ENCODE measurements at places on chromosomes 6 and 20.

GRCh38 chr20:10137533-10137932 lies 81.1 kb upstream of the SNAP25 start:
- no peak for DNase-seq

DNA sequence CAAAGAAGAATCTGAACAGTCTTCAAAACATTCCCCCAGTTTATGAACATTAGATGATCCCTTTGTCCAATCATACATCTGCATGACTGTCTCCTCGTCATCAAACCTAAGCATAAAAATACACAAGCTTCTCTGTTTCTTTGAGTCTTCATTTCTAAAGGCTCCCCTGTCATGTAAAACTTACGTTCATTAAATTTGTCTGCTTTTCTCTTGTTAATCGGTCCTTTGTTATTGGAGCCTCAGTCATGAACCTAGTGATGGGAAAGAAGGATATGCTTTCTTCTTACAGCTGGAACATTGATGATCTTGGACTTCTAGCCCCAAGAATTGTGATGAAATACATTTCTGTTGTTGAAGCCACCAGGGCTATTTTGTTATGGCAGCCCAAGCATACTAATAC lies 18.0 kb upstream of the RIPOR2 start:
- DNase-seq, result no peak

GRCh38 chr6:36350681-36351571 lies 14.2 kb upstream of the BNIP5 start:
- DNase-seq, result peak; percentile 92

GRCh38 chr20:13953227-13953626 lies 37.2 kb downstream of the SEL1L2 start:
- DNase-seq, result no peak

- DNase-seq, result no peak
These were observed 12.4 kb upstream of the C20orf204 start for GRCh38 chr20:64023361-64024140.

- no peak for DNase-seq
These were observed 4.2 kb downstream of the KCNB1 start for GRCh38 chr20:49478266-49478665.

GRCh38 chr6:9543649-9544048 lies 871.2 kb downstream of the TFAP2A start:
- DNase-seq, result no peak

- DNase-seq, result no peak
These were observed 587.5 kb downstream of the RFPL4B start for GRCh38 chr6:112934433-112935327.

DNA sequence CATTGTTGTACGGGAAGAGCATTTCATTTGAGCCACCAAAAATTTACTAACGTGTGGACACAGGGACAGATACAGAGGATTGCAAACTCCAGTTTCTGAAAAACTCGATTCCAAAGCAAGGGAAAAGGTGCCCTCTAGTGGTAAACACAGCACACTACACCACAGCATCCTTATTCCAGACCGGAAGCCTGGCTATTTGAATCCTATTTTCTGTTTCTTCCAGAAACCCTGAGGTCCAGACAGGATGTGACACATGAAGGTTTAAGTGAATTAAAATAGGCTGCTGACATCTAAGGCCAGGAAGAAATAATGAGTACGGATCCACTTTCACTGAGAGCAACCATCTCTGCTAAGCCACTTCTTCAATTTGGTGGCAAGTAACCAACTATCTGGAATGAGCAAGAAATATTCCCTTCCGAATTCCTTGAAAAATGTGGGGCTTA lies 31.8 kb upstream of the GMPR start:
- peak; percentile 80 for DNase-seq

DNA sequence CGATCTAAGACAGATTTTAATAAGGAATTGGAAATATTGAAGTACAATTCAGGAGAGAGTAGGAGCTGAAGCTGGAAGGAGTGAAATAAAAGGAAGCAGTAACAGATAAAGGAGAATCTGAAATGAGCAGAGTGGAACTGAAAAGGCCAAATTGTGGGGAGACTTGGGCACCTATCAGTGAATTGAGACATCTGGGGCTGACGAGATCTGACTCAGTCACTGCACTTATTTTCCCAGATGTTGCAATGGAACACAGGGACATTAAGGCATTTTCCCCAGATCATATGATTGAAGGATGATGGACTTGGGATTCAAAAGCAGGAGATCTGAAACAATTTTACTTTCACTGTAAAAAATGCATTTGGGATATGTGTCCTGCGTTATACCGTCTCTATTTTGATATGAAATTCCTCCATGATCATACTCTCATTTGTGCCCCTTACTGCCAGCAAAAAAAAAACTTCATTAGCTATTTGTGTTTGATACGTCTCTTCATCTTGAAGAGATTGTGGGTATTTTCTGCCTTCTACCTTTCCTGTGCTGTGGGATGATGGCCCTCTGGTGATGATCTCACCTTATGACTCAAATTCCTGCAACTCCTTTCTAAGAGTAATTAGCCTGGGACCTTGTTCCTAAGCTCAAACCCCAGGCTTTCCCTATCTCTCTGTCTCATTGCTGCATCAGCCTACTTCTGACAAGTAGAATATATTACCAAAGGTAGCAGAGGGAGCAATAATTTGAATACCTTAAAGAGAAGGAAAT lies 278.5 kb upstream of the MAN1A1 start:
- no peak for DNase-seq

DNA sequence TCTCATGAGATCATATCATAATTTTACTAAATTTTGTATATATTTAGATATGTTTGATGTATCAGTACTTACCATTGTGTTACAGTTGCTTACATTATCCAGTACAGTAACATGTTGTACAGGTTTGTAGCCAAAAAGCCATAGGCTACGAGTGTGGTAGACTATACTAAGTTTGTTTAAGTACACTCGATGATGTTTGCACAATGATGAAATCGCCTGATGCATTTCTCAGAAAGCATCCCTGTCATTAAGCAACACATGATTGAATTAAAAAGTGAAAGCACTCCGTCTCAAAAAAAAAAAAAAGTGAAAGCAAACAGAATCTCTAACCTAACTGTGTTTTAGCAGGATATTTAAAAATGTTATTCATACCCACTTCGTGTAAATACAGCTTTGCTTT lies 104.9 kb upstream of the TFAP2D start:
- no peak for DNase-seq

GRCh38 chr6:47663462-47664216 lies 34.7 kb upstream of the ADGRF4 start:
- no peak for DNase-seq

- DNase-seq, result no peak
These were observed 85.4 kb upstream of the RALY start for GRCh38 chr20:33908336-33908735.

DNA sequence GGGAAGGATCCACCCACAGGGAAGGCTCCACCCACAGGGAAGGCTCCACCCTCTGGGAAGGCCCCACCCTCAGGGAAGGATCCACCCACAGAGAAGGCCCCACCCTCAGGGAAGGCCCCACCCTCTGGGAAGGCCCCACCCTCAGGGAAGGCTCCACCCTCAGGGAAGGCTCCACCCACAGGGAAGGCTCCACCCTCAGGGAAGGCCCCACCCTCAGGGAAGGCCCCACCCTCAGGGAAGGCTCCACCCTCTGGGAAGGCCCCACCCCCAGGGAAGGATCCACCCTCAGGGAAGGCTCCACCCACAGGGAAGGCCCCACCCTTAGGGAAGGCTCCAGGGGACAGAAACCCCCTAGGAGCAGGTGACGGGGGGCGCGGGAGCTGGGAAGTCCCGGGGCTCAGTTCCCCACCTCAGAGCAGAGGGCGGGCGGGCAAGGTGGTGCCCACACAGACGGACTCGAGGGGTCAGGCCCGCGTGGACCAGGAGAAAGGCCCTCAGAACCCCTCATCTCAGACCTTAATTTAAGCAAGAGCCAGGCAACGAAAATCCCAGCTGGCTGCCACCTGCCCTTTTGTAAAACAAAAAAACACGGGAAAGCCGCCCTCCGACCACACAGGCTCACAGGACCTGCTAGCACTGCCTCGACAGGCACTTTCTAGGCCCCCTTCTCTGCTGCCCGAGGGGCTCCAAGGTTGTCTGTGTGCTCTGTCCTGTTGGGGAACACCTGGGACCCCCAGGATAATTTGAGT lies 39.7 kb downstream of the KCNQ2 start:
- no peak for DNase-seq

GRCh38 chr6:131161987-131162386 lies 26.7 kb downstream of the AKAP7 start:
- DNase-seq, result no peak

DNA sequence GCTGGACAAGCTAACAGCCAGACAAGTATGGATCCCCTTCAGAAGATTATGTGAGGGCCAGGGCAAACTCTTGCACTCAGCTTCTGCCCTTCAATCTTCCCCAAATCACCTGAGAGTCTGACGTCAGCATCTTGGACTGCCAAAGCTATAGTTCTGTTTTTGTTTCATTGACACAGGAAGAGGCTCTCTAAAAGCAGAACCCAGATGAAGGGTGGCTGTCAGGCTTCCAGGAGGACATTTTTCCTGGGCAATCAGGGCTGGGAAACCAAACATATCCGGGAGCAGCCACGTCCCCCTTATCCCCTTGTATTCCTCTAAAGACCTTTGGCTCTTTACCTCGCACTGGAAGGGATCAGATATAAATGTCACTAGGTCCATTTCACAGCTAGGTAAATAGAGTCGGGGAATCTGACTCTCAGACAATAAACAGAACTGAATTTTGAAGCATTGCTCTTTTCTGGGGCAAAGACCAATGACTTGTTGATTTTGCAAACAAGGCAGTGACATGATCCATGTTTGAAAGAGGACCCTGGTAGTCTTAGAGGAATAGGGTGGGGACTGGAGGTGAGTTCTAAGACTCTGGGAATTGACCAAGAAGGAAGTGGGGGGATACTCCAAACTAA lies 13.3 kb downstream of the MAFB start:
- DNase-seq, result no peak

- peak; percentile 78 for DNase-seq
These were observed 11.5 kb downstream of the GNL1 start for GRCh38 chr6:30544666-30545272.

- peak; percentile 76 for DNase-seq
These were observed 238.2 kb upstream of the PRND start for GRCh38 chr20:4483486-4483885.

Data from iris pigment epithelial cell (primary cell).